Liver (tissue), 10 donors: ENCODE measurements at places on chromosomes 1 and 21.

DNA sequence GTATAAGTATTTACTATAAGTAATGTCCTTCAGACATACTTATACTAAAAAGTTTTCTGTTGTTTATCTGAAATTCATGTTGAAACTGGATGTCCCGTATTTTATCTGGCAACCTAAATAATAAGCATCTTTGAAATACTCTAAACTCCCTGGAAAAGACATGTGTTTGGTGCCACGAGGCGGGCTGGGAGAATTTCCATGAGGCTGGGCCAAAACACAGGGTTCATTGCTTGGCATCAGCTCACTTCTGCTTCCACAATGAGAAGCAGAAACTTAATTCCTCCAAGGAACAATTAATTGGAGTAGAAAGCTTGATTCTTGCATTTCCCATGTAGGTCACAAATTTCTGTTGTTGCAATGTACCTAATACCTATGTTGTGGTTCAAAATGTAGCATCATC is 110.2 kb downstream of the PSMG1 start:
- DNase-seq = no peak

DNA sequence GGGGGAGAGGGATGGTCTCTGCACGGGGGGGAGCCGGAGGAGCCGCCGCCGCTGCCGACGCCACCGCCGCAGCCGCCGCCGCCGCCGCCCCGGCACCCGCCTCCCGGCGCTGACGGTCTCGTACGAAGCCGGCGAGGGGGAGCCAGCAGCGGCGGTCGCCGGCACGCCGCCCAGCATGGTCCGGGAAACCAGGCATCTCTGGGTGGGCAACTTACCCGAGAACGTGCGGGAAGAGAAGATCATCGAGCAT is 311 bp downstream of the SPEN start:
- DNase-seq = no peak

GRCh38 chr1:246381452-246381851 is 125.6 kb downstream of the SMYD3 start:
- DNase-seq = no peak

GRCh38 chr21:31830701-31831100 is 42.1 kb upstream of the HUNK start:
- DNase-seq = no peak

DNA sequence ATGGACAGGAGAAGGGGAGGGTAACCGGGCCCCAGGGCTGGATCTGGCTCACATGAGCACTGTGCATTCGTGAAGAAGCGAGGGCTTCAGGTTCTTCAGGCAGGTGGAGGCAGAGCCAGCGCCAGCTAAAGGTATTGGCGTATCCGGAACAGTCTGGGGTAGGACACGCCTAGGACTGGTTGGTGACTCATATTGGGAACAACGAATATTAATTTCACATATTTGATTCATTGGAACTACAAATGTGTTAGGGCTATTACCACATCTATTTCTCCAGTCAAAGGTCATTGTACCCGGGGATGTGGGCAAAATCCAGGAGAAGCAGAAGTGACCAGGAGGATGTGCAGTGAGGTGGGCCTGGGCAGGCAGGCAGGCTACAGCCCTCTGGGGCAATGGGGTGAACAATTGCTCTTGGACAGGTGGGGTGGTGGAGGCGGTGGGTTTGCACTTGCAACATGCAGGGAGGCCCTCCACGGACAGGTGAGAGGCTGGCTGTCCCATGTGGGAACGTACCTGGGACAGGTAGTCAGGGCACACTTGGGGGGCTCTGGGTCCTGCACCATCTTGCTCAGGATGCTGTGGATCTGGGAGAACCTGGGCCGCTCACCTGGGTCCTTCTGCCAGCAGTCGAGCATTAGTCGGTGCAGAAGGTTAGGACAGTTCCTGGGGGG is 26.7 kb downstream of the CDCA8 start:
- DNase-seq = no peak
